NCI-H1417 treated with DMSO at 0.1 percent for 48 hours (cell line): ENCODE measurements at places on chromosomes 12 and 14.
A peak's percentile ranks its signal among the peaks of the same experiment; 100 is the strongest.

GRCh38 chr12:119589097-119589496 is 4.5 kb upstream of the TMEM233 start:
- no peak for DNase-seq

GRCh38 chr12:90572778-90573177 is 382.2 kb downstream of the CCER1 start:
- peak; percentile 26 for DNase-seq

- DNase-seq = no peak
These were observed 64.5 kb upstream of the SLC35F4 start for GRCh38 chr14:57930241-57930975.

- DNase-seq = no peak
These were observed 17.1 kb downstream of the KIAA0586 start for GRCh38 chr14:58444627-58445026.

- DNase-seq = no peak
These were observed 108.4 kb downstream of the BRMS1L start for GRCh38 chr14:35934499-35934898.

DNA sequence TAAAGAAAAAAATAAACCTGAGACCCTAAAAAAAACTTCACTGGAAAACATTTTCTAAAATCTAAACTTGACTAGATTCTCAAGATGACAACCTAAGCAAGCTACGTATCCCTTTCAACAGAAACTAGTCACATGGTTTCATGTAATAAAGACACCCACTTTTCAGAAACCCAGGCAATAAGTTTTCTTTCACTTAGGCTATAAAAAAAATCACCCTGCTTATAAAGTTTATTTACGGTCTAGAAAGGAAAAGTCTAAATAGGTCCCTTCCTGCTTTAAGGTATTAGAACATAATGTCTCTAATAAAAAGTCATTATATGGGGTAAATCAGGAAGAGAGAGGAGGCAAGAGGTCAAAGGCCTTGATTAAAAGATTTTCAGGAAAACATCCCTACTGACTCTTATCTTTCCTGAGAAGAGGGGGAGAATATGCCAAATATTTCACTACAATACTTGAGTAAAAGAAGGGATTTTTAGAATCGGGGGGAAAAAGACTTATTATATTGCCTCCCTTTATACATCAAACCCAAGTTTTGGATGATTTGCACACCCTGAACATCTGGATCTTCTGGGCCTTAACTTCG is 9.5 kb downstream of the CLIP1 start:
- DNase-seq = no peak

DNA sequence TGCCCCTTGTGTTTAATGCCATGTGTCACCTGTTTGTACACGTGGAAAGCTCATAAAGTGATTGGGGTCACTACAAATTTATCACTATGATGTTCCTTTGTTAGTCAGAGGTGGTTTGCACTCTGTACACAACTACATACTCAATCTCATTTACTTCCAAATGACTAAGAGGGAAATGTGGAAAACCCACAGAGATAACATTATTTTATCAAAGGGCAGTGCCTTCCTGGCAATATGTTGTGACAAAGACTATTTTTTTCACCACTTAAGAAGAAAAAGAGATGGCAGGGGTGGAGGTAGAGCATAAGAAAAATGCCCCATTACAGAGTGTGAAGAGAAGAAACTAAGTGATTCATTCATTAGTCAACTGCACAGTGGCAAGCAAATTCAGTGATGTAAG is 1064.1 kb upstream of the FLRT2 start:
- DNase-seq = no peak
